ENCODE measurements at places on chromosomes 1 and 21.

- no peak for DNase-seq
Observed at GRCh38 chr1:88936223-88936523, 44.8 kb upstream of the GTF2B start.

- DNase-seq, result no peak
Observed at GRCh38 chr1:177824508-177824982, 145.3 kb downstream of the SEC16B start.

DNA sequence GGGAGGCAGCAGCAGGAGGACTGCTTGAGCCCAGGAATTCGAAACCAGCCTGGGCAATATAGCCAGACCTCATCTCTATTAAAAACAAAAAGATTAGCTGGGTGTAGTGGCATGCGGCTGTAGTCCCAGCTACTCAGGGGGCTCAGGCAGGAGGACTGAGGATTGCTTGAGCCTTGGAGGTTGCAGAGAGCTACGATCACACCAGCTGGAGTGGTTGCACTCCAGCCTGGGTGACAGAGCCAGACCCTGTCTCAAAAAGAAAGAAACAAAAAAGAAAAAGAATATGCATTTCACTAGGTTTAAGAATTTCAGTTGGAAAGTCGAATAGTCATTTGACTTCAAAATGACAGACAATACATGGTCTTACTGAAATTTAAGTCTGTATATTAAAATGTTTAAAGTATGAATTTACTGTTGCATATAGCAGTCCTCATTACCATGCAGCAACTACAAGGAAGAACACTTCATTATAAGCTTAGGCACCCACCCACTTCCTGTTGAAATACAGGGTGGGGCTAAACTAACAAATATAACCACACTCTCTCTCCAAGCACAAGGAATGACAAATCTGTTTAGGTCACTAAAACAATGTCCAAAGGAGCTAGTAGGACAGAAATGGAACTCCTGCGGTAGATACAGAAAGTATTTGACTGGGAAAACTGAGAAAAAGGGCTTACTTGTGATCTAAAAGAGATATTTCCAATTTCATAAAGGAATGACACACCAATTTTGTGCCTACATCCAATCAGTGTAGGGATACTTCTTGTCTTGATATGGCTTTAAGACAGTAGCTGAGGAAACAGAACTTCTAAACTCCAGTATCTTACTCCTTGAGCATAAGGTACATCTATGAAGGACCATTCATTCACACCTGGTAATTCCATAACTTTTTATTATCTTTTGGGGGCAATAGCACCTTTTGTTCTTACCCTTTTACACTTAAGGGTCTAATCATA is 44.1 kb downstream of the GPR3 start:
- no peak for DNase-seq

- no peak for DNase-seq
Observed at GRCh38 chr1:86089765-86090164, 66.8 kb downstream of the COL24A1 start.

- peak; percentile 39 for DNase-seq
Observed at GRCh38 chr1:204296431-204296988, 63.2 kb downstream of the PLEKHA6 start.

DNA sequence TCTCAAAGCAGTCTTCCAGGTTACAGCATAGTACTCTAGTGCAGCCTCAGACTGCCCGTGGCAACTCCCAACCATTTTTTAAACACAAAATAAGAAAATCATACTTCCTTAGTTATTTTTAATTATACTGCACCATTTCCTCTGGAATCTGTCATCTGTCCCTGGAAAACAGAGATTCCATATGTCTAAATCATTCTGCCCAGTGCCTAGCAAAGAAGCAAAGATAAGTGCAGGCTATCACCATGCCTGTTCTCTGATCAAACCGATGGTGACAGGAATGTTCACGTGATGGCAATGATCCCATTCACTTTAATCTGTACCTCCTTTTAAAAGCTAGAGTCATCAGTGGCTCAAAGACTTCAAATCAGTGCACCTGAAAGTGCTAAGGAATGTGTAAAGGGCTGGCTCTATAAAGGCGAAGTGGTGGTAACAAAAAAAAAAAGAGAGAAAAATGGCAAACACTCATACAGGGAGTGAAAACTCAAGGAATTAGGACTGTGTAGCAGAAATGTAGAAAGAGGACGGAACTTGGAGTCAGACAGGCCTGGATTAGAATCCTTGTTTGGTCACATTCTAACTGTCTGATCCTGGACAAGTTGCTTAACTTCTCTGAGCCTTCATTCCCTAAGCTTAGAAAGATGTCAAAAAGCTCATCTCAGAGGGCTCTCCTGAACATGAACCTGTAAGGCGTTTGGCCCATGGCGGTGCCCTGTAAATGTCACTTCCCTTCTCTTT is 9.9 kb upstream of the CCN1 start:
- DNase-seq, result no peak

DNA sequence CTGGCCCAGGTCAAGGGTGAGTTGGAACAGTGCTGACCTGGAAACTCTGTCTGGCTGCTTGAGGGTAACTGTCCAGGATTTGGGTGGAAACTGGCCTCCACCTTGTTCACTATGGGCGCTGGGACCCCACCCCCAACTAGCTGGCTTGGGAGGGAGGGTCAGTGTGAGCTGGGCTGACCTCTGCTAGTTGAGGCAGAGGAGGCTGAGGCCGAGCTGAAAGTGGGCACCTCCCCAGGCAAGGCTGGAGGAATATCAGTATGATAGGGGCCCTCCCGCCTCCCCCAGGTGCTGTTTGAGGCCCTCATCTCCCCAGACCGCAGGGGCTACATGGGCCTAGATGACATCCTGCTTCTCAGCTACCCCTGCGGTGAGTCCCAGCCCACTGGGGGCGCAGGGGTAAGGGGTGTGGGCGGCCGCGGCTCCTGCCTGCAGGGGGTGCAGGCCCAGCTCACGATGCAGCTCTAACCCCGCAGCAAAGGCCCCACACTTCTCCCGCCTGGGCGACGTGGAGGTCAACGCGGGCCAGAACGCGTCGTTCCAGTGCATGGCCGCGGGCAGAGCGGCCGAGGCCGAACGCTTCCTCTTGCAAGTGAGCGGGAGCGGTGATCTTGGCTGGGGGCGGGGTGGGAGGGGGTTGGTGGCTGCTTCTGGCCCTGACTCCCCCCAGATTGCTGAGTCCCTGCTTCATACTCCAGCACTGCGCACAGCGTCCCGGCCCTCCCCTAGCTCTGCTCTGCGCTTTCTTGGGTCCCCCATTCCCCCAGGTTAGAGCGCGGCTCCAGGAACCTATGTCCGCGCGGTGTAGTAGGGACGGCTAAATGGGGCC is 22.9 kb downstream of the PTPRU start:
- no peak for DNase-seq

GRCh38 chr1:87404296-87404695 is 75.6 kb downstream of the LMO4 start:
- DNase-seq, result no peak

DNA sequence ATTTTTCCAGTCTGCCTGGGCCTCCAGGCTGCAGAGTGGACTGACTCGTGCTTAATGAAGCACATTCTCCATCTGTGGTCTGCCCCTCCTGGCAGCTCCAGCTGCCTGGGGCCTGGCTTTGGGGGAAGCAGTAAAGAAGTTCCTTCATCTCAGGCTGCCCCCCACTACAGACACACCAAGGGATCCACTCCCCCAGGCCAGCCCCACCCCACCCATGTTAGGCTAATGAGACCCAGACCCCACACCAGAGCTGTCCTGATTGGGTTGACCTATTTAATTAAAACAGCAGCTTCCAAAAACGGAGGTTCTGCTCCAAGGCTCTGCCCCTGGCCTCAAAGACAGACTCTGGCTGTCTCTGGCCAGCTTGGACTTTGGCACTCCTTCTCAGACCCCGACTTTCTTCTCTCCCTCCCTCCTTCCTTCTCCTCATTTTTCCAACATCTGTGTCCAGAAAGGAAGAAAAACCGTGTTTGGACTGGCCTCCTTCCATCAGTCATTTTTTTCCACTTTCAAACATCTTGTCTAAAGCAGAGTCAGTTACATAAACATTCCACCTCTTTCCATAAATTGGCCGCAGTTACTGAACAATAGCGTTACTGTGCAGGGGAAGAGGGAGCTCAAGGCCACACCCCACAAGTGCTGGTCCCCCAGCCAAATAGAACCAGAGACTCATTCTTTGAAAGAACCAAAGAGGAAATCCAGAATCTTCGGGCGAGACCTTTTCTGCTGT is 29.7 kb downstream of the SERTAD4 start:
- no peak for DNase-seq

GRCh38 chr1:107291987-107292386 is 151.1 kb downstream of the NTNG1 start:
- no peak for DNase-seq

GRCh38 chr1:233990486-233990885 is 86.0 kb downstream of the SLC35F3 start:
- no peak for DNase-seq

DNA sequence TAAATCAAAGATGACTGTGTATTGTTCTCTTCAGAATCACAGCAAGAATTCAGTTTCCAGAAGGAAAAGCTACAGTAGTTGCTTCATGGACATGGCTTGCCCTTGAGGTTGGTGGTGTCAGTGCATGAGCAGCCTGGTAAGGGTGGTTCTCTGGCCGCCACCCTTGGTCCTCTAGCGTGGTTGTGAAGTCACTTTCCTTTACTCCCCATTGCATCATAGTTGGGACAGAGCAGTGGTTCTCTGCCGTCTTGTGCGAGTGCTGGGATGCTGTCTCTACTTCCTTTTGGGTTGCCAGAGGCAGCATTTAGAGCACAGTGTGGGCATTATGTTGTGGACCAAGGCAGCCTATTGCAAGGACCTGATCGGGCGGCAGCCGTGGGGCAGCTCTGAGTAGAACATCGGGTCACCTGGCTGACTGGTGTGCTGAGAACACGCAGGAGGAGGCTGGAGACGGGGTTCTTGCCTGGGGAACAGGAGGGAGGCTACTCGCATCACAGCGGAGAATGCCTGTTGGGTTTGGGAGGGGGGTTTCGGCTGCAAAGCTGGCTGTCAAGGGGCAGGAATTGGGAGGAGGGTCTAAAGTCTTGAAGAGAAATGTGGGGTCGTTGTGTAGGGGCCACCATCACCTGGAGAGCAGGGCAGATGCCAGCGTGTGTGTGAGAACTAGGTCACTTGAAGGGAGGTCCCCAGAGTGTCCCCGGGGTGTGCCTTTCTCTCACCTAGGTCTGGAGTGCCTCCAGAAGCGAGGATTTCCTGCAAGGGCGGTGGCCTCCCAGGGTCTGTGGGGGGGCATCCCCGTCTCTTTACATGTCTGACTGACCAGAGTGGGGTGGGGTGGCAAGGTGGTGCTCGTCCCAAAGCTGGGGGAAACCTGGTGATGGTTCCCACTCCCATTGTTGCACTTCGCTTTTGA is 6.3 kb downstream of the ARF1 start:
- peak; percentile 19 for DNase-seq

DNA sequence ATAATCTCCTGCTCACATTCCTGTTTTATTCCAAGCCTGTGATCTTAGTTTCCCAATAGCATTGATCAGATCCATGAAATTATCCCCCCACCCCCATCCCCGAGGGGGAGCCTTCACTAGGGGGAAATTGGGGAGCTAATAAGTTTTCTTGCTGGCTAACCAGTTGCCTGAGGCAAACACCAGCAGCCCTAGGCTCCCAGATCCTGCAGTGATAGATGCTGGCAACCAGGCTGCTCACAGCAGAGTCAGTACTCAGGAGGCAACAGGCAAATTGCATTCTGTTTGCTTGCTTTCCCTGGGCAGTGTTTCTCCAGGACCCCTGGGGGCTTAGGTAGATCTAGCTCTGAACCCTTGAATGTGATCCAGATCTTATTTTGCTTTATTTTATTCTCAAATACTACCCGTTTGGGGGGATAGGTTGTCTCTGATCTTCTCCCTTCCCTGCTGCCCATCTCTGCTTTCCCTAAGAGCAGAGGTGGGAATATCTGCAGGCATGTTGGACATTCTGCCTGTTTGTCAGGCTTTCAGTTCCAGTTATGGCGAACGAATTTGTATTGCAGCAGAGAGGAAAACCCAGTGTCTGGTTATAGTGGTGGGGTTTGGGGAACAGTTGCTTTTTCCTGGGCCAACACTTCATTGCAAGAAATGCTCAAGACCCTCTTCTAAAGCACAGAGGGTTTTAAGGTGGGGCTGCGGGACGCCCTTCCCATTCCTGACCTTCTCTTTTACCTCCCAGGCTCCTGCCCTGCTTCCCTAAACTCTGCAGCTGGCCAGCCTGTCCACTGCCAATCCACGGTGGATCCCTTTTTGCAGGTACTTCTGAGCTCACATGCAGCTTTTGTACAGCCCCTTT is 289.8 kb upstream of the PLXNA2 start:
- DNase-seq, result no peak

DNA sequence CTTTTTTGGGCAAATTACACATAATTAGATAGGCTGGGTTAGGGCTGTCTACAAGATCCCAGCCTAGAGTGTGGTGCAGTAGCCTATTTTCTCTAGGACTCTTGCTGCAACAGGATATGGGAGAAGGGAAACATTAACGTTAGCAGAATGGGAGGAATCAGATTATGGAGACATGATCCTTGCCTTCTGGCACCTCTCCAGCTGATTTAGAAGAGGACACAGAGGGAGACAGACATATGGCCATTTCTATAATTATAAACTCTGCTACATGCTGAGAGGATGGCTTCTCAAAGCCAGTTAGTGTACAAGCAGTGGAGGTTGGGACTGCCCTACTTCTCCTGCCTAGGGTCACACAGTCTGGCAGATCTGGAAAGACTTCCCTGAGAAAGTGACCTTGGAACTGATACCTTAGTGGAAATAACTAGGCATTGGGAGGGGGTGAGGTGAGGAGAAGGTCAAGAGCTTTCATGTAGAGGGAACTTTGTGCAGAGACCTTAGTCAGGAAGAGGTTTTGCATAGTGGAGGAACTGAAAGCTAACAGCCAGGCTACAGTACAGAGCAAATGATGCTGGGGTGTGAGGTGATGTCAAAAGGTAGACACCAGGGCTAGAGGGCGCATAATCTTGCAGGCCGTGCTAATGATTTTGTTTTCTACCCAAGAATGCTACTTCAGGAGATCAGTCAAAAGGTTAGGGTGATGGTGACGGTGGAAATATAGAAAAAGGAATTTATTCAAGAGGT is 1.2 kb upstream of the CD1D start:
- no peak for DNase-seq

DNA sequence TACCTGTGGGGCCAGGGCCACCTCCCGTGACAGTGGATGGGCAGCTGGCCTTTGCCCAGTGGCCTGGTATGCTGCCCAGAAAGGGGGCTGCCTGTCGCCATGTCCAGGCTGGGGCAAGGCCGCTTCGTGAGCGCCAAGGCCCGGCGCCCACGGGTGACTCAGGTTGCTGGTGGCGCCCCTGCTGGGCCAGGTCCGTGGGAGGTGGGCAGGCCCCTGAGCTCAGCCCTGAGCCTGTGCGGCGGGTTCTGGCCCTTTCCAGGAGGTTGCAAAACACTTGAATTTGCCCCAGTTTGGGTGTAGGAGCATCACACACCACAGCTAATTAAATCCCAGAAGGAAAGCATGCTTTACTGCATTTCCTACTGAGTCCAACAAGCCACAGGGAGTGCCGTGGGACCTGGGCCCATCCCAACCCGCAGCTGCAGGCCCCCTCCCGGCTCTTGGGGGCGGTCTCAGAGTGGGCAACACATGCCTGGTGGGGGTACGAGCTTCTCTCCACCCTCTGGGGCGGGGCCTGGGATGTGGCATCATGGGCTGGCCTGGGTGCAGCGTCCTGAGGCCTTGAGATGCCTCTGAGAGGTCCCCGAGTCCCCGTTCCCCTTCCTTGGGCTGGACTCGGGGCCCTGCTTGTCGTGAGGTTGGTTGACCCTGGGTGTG is 159.8 kb downstream of the PEX14 start:
- DNase-seq, result no peak

GRCh38 chr1:206716159-206716869 is 31.6 kb downstream of the MAPKAPK2 start:
- DNase-seq, result no peak

All from bone marrow (tissue), 2 donors.